ENCODE measurements at places on chromosomes 13 and 19.

GRCh38 chr19:16327169-16327475, 2.5 kb downstream of the KLF2 start:
- no peak for DNase-seq

GRCh38 chr19:48186541-48186991, 16.1 kb downstream of the ZSWIM9 start:
- no peak for DNase-seq

DNA sequence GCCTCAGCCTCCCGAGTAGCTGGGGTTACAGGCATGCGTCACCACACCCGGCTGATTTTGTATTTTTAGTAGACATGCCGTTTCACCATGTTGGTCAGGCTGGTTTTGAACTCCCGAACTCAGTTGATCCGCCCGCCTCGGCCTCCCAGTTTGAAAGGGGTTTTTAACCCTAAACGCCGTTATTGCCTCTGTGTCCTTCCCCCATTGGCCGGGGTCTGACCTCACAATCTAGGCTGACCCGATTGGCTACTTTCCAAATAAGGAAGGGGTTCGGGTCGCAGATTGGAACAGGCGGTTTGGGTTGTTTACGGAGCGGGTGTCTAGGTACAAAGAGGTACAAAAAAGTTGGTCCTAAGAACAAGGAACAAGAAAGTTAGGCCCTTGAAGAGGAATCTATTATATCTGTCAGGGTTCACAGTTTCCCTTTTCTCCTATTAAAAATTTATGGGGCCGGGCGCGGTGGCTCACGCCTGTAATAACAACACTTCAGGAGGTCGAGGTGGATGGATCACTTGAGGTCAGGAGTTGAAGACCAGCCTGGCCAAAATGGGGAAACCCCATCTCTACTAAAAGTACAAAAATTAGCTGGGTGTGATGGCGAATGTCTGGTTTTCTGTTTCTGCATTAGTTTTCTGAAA, 1.0 kb downstream of the ZNF253 start:
- DNase-seq, result no peak

DNA sequence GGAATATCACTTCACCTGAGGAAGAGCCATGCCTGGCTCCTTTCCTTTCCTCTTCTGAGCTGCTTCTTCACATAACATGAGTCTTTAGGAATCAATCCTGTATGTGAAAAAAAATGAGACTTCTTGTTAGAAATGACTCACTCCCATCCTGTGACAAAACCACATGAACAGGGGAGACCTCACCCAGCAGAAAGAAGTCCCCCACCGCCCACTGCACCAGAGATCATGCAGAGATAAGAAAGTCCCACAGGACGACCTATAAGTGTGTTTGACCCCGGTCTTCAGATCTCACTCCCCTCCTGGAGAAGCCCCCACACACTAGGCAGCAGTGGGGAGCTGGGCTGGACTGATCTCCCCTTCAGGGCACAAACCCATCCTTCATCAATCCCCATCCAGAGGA, 7.8 kb downstream of the ZNF600 start:
- DNase-seq, result no peak

All from hippocampal formation (tissue), 2 donors.